Ecto neural progenitor cell (in vitro differentiated cells): ENCODE measurements at places on chromosomes 2 and 18.

DNA sequence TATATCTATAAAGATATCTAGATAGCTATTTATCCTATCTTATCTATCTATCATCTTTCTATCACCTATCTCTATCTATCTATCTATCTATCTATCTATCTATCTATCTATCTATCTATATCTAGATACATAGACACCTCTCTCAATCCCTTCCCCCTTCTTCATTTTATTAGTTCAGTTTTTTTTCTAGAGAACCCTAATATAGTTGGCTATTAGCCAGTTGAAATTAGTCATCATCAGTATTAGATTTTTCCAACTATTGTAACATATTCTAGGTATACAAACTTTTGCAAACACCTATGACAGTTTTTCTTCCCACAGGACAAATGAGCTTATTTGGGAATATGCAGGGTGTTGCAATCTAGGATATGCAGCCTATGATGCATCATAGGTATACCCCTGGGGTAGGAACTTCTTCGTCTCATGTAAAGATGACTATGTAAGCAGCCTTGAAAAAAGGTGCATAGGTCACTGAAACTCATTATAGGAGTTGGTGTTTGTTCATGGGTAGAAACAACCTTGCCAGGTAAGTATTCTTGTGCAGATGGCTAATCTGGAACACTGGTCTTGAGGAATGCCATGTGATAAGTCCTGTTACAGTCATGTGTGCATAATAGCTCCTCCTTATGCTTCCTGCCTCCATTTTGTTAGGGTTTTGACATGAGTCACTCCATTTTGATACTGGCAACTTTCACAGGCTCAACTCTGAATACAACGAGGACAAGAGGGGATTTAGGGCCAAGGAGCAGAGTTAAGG, 160.7 kb upstream of the ZSWIM2 start:
- no peak for DNase-seq

DNA sequence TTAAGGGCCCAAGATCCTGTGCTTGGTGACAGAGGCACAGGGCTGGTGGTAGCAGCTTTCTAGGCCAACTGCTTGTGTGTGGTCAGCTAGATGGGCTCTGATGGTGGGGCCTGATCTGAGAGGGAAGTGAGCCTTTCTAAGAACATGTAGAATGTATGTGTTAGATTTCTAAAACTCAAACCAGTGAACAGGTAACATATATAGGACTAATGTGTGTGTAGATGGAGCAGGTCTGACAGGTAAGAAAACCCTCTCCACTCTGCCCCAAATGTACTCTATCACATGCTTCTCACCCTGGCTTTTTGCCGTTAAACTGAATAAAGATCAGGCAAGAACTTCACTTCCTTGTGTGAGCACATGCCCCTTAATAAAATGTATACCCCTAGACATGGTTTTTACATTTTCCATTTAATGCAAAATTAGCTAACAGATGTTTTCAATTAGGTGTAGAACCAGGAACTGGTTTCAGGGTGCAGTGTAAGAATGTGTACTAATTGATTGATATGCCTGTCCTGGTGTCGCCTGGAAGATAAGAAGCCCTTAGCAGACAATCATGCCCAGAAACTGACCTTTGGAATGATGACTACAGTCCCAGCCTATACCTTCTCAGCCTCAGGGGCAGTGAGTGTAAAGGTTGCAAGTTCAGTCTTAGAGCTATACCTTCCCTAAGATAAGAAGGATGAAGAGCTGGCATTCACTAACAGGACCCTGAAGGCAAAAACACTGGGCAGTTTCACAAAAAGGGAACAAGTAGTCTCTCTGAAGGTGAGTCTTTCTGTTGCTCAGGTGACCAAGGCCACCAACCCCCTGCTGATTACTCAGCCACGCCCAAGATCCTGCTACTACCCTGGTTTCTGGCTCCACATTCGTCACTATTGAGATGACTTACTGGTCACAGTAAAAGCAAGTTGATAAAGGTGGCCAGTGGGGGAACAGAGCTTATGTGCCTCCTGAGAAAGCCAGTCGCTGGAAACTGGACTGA, 71.2 kb downstream of the SPATS2L start:
- DNase-seq, result no peak

GRCh38 chr18:33802955-33803354, 224.9 kb downstream of the ASXL3 start:
- DNase-seq, result no peak

DNA sequence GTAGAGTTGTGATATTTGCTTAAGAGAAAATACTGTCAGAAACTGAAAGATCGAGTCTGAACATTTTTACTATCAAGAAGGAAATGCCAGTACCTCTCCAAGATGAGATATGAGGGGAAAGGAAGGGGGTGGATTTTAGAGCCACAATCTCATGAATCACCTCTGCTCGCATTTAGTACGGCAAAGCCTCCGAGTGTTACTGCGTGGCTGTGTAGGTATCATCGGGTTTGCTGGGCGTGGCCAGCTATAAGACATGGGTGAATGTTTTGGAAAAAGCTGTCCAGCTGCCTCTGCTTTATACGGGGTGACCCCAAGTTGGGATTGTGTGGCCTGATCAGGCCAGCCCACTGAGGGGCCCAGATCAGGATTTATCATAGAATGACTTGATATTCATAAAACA, 826.4 kb downstream of the SOCS6 start:
- no peak for DNase-seq

DNA sequence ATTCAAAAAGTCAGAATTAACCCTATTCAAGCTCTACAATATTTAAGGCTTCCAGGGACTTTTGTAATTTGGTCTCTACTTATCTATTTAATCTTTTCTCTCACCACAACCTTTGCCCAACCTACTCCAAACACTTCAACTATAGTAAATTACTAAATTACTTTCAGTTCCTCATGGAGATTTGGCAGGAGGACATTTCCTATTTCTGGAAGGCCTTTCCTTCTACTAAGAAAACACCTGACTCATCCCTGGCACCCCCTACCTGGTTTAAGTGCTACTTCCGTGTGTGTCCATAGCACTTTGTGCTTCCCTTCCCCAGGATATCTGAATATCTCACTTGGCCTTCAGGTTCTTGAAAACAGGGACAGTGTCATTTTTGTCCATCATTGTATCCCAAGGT, 96.3 kb downstream of the UPP2 start:
- no peak for DNase-seq

DNA sequence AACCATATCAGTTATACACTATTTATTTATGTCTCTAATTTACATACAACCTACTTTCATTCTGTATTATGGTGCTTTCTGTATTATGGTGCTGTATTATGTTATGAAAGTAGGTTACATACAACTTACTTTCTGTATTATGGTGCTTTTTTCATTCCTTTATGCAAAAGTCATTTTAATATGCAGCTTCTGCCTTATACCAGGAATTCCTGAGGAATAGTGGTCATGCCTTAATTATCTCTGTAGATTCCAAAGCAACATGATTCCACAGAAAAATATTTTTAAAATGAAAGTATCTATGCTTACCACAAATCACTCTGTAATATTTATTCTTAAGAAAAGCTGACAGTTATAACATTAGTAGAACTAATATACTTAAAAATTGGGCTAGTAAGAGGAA, 922.0 kb upstream of the NRXN1 start:
- no peak for DNase-seq

GRCh38 chr18:4130734-4131719, 324.1 kb downstream of the DLGAP1 start:
- no peak for DNase-seq

GRCh38 chr2:160565099-160565845, 71.7 kb upstream of the RBMS1 start:
- DNase-seq, result no peak

- peak; percentile 20 for DNase-seq
Observed at GRCh38 chr2:641164-641871, 35.9 kb downstream of the TMEM18 start.

- DNase-seq, result no peak
Observed at GRCh38 chr2:120354467-120354866, 8.5 kb downstream of the INHBB start.

- no peak for DNase-seq
Observed at GRCh38 chr2:127726158-127726880, 25.0 kb downstream of the SFT2D3 start.

DNA sequence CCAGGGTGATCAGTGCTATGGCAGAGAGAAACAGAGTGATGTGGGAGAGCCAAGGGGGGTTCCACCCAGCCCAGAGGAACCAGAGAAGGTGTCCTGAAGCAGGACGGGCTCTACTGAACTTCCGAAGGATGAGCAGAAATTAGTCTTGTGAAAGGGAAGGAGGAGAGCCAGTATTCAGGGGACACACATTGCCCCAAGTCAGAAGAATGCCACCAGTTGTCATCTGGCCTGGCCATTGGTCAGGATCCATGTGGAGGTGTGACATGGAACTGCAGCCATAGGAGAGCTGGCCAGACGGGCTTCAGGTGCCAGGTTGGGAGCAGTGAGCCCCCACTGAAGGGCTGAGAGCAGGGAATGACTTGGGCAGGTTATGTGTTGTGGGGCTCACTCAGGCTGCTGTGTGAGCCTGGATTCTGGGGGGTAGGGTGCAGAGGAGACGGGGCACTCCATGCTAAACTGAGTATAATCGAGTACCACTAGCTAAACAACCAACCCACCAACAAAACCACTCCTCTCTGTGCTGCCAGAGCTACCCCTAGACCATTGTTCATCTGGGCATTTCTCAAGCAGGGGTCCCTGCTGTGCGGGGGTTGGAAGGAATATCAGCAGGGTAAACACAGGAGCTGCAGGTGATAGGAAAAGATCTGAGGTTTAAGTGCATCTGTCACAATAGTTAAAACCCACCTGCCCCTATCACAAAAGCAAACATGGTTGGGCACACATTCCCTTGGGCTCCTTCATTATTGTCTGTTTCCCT, 25.3 kb downstream of the MARCO start:
- no peak for DNase-seq

GRCh38 chr2:10028407-10028987, 14.9 kb upstream of the KLF11 start:
- DNase-seq, result peak; percentile 54

DNA sequence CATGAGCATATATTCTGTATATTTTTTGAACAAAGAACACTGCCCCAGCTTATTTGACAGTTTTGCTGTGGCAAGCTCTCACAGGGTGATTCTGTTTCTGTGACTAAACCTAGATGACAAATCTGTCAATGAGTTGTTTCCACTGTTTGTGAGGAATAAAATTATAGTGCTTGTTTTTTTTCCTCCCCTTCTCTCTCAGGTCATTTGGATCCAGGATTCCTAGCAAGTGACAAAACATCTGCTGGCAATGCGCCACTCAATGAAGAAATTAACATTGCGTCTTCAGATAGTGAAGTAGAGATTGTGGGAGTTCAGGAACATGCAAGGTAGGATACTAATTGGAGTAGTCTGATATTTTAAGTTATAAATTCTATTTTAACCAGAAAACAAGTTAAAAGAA, 149.3 kb downstream of the HAUS1 start:
- no peak for DNase-seq
